ENCODE measurements at places on chromosomes 6 and 20.

GRCh38 chr20:24957326-24958016 lies 8.4 kb downstream of the CST7 start:
- no peak for DNase-seq

- no peak for DNase-seq
Observed at GRCh38 chr20:62540504-62540903, 64.7 kb upstream of the GATA5 start.

DNA sequence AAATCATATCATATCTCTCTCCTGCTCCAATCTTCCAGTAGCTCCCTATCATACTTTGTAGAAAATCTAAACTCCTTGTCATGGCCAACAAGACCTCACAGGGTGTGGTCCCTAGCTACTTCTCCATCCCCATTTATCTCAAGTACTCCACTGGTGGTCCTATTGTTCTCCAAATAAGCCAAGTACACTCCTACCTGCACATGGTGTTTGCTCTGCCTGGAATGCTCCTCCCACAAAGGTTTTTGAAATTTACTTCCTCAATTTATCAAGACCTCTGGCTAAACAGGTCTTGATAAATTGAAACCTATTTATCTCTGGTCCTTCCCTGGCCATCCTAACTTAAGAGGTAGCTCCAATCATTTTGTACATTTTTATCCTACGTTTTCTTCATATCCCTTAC lies 12.1 kb downstream of the TMX4 start:
- DNase-seq, result no peak

GRCh38 chr6:36700831-36701230 lies 3.2 kb downstream of the RAB44 start:
- no peak for DNase-seq

DNA sequence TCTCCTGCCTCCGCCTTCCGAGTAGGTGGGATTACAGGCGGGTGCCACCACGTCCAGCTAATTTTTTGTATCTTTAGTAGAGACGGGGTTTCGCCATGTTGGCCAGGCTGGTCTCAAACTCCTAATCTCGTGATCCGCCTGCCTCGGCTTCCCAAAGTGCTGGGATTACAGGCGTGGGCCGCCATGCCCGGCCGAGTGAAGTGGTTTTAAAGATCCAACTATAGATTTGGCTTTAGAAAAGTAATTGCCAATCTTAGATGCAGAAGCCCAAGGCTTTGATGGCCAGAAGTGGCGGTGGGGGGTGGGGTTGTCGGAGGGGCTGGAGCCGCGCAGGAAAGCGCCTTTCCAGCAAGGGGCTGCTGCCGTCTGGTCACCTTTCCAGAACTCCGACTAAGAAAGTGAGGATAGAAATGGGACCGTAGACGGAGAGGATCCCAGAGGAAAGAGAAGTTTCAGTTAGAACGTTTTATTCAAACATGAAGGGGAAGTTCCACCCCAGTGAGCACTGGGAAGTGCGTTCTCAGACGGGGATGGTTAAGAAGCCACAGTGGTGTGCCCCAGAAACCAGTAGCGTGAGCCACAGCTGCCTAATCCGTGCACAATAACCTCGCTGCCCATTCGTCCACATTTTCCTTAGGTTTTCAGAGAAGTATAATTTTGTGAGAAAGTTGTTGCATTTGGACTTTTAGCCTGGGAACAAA lies 69.7 kb downstream of the DLL1 start:
- no peak for DNase-seq

DNA sequence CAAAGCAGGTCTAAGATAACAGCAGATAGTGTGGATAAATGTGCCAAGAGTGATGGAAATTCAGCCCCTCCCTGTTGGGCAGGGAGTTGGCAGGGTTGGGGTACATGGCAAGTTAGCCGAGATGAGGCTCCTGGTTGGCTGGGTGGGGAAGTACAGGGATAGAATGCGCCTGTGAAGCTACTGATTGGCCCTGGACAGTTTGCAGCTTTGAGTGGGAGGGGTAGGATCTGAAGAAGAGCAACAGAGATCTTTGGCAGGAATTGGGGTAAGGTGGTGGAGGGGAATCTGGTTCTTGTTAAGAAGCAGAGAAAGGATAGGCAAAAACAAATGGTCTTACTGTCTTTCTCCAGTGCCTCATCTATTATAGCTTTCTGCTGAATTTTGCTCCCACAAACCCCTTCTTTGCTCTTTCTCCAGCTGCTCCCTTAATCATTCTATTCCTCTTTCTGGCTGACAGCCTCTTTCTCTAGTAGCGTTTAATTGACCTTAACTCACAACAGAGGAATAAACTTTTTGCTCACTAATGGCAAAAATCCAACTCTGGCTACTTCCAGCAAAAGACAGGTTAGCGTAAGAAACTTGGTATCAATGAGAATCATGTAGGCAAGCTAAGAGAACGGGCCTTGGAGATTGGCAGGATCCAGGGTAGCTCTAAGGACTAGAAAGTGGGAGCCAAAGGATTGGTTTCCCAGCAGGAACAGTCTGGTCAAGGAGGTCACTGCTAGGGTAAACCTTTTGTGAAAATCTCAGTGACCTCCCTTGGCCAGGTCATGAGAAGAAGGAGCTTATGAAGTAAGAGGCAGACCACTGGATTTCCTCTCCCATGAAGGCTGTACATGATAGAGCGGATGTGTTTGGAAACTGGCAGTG lies 86.3 kb upstream of the CARMIL1 start:
- peak; percentile 82 for DNase-seq

GRCh38 chr6:6312901-6313441 lies 7.5 kb downstream of the F13A1 start:
- no peak for DNase-seq

- DNase-seq, result peak; percentile 31
Observed at GRCh38 chr6:7919871-7920270, 9.3 kb upstream of the TXNDC5 start.

GRCh38 chr20:41352666-41353065 lies 12.0 kb downstream of the LPIN3 start:
- no peak for DNase-seq

- DNase-seq, result peak; percentile 53
Observed at GRCh38 chr20:10090588-10091166, 55.9 kb downstream of the ANKEF1 start.

DNA sequence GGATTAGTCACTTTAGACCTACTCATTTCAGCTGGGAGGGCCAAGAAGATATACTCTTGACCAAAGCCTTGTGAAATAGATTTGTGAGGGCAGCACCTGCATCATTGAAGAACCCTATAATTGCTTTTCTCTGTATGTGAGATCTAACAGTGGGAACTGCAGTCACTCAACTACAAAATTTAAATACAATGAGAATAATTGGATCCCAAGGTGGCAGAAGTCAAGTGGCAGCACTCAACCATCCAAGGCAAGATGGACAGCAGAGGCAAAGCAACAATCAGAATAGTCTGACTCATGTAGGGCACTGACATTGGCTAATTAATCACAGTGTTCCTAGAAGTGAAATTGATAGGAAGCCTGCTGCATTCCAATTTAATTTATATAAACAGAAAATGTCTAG lies 8.9 kb upstream of the NKAIN2 start:
- no peak for DNase-seq

DNA sequence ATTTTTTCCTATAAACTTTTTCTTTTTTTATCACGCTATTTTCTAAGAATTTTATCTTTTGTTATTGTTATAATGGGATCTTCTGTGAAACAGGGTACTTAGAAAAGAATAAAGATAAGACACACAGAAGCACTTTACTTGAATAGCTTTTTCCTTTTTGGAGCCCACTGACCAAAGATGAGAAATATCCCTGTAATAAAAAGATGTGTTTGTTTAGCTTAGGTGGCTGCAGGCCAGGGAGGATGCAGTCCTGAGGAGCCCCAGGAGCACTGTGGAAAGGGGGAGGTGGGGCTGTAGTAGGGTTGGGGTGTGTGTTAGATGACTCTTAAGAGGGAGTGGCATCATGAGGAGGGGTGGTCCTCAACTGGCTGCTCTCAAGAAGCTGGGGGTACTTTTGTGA lies 128.6 kb downstream of the ARID1B start:
- DNase-seq, result no peak
